ENCODE measurements at places on chromosomes 4 and X.

GRCh38 chr4:123444290-123444731 is 47.7 kb downstream of the SPRY1 start:
- DNase-seq = no peak

GRCh38 chr4:47432749-47433148 is 30.8 kb downstream of the COMMD8 start:
- DNase-seq = no peak

GRCh38 chr4:105509714-105510113 is 35.9 kb upstream of the PPA2 start:
- DNase-seq = no peak

- no peak for DNase-seq
These were observed 102.9 kb downstream of the TEX13A start for GRCh38 chrX:105117621-105118020.

DNA sequence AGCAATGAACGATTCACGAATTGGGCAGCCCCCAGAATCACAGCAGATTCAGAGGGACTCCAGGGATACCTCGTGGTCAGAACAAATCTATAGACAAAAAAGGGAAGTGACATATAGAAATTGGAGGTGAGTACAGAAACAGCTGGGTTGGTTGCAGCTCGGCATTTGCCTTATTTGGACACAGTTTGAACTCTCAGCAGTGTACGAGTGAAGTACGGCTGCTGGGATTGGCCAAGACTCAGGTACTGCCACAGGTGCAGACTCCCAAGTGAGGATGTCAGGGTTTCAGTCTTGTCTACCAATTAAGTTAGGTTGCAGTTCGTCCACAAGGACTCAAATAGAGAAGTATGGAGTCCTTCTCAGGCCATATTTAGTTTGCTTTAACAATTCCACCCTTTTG is 28.2 kb downstream of the HTT-AS start:
- peak; percentile 11 for DNase-seq

DNA sequence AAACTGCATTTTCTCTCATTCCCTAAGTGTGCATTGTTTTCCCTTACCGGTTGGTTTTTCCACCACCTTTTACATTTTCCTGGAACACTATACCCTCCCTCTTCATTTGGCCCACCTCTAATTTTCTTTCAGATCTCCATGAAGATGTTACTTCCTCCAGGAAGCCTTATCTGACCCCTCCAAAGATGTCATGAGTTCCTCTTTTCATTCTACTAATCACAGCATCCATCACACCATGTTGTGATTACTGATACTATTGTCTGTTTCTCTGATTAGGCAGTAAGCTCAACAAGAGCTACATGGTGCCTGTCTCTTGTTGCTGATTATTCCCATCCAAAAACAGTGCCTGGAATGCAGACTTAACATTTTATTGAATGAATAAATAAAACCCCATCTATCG is 2.9 kb upstream of the AFP start:
- DNase-seq = no peak

DNA sequence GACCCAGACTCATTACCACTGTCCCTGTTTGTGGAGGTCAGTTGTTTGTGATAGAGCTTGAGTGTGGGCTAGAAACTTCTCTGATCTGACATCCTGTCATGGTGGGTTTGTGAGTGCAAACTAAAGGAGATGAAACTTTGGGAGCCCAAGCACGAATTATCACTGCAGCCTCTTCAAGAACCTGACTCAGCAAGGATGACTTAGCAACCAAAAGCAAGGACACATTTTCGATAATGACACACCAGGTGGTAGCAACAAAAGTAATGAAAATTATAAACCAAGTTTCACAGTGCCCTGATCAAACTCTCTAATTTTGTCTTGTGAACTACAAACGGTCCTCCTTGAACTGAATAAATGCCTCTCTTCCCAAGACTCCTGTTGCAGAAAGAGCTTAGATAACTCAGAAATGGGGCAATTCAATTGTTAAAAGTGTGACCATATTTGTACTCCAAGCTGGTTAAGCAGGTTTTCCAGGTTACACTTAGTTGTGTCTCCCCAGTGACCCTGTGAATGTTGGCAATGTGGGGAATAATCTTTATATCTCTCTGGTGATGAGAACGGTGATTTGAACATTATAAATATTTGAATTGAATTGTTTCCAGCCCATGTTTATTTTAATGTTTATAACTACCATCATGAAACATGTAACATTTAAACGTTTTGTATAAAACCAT is 52.6 kb upstream of the ATP8A1 start:
- DNase-seq = no peak

DNA sequence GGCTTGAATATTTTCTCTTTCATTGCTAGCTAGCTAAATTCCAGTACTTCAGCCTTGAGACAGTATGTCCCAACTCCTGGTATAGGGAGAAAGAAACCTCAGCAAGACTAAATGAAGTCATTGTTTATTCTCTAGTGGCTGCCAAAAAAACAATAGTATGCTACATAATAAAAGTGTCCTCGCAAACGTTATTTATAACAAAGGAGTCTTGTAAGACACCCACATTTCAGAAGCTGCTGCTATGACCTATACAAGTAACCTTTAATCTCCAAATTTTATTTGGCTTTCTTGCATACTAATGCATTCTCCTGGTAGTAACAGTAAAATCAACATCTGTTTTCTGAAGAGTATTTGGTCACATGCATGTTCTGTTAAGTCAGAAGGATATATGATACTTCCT is 28.8 kb downstream of the NEK1 start:
- no peak for DNase-seq

- DNase-seq = no peak
These were observed 3.4 kb downstream of the MSX1 start for GRCh38 chr4:4862665-4863482.

DNA sequence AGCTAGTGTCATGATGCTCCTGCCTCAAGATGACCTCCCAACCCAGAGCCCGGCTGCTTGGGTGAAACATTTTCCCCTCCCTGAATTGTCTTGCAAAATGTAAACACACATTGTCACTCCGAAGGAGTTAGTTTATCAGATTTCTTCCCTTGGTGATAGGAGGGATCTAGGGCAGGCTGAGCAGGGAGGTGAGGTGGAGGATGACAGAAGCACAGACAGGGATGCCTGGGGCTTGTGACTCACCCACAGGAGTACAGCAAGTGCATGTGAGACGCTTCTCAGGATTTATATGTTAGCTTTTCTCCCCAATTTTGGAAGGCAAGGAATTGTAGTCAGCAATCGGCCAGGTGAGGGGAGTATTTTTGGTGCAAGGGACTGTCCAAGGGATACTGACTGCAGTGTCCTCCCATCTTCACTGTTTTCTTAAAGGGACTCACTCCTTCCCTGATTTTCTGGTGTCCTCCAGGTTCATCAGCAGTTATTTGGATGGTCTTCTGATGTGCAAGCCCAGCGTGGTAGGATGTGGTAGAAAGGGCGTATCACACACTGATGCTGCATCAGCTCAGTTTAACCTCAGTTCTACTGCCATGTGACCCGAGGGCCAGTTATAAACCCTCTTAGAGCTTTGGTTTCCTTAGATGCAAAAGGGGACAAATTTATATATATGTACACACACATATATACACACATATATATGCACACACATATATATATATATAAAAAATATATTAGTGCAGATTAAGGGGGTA is 46.2 kb upstream of the IGFBP7 start:
- no peak for DNase-seq

GRCh38 chr4:112206431-112206830 is 25.2 kb upstream of the AP1AR start:
- DNase-seq = no peak

- DNase-seq = no peak
These were observed 219.7 kb upstream of the TENM3 start for GRCh38 chr4:182023469-182023868.

DNA sequence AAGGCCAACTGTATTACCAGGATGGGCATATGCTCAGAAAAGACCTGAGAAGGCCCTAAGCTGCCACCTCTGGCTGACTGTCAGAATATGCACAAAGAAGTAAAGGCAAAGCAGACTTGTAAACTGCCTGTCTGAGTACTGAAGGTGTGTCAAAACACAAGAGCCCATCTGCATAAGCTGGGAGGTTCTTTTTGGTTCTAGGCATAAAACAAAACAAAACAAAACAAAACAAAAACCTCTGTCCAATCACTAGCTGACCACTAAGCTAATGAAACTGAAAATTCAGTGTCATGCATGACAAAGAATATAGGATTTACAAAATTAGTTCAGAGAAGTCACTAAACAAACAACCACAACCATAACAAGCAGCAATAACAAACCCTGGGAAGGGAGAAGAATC is 20.6 kb downstream of the SH3D19 start:
- DNase-seq = no peak

DNA sequence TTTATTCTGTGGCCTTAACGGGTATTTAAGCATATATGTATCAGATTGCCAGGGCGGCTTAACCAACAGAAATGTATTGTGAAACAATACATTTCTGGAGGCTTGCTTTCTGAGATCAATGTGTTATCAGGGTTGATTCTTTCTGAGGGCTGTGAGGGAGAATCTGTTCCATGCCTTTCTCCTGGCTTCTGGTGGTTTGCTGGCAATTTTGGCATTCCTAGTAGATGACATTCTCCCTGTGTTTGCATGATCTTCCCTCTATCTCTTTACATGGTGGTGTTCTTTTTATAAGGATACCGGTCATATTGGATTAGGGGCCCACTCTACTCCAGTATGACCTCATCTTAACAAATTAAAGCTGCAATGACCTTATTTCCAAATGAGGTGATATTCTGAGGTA is 16.9 kb upstream of the CEP135 start:
- DNase-seq = no peak

- DNase-seq = no peak
These were observed 20.0 kb upstream of the BMP2K start for GRCh38 chr4:78756137-78756536.

- DNase-seq = no peak
These were observed 308.2 kb downstream of the FRMPD4 start for GRCh38 chrX:12446342-12447075.

GRCh38 chr4:14178421-14178820 is 550.9 kb upstream of the BOD1L1 start:
- peak; percentile 3 for DNase-seq

- no peak for DNase-seq
These were observed 44.8 kb downstream of the HMGB2 start for GRCh38 chr4:173289353-173289727.

- DNase-seq = no peak
These were observed 154.4 kb downstream of the SHROOM3 start for GRCh38 chr4:76589402-76589801.

- peak; percentile 19 for DNase-seq
These were observed 153.5 kb downstream of the KCNIP4 start for GRCh38 chr4:21795091-21795490.

DNA sequence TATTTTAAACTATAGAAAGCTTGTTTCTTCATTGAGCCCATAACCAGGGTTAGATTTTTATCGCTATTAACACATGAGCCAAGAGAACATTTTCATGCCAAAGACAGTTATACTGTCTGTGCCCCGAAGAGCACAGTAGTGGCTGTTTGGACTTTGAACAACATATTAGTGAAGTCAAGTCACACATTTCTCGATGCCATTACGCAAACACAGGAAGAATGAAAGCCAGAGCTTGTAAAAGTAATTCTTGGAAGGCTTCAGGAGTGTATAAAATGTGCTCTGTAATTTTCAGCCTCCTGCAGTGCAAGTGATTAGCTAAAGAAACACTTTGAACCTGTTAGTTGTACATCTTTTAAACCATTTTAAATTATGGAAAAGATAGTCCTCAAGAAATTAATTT is 590.7 kb upstream of the PITX2 start:
- DNase-seq = no peak

GRCh38 chrX:15751155-15751819 is 13.2 kb downstream of the CA5B start:
- peak; percentile 88 for DNase-seq

GRCh38 chr4:20444599-20445337 is 193.1 kb downstream of the SLIT2 start:
- DNase-seq = no peak

GRCh38 chr4:786861-787300 is 39.0 kb downstream of the CPLX1 start:
- DNase-seq = no peak

- no peak for DNase-seq
These were observed 202.7 kb upstream of the ETNPPL start for GRCh38 chr4:108965472-108966076.

GRCh38 chr4:3213106-3213425 is 35.9 kb upstream of the MSANTD1 start:
- DNase-seq = no peak

DNA sequence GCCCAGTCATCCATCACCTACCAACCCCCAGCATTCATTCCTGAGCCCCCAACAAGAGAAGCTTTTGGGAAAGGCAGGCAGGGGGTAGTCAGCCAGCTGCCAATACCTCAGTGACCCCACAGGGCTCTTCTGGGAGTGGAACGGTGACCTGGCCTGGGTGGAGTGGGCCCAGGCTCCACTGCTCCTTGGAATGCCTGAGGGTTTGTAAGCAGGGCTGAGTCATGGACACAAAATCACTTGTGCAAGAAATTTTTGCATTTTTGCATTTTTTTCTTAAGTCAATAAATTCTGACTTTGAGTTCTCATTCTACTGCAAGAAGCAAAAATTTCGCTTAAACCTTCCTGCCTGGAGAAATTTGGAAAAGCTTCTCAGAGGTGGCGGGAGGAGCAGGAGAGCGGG is 18.5 kb downstream of the SORCS2 start:
- no peak for DNase-seq

- no peak for DNase-seq
These were observed 32.2 kb upstream of the SLIT2 start for GRCh38 chr4:20219521-20219920.

DNA sequence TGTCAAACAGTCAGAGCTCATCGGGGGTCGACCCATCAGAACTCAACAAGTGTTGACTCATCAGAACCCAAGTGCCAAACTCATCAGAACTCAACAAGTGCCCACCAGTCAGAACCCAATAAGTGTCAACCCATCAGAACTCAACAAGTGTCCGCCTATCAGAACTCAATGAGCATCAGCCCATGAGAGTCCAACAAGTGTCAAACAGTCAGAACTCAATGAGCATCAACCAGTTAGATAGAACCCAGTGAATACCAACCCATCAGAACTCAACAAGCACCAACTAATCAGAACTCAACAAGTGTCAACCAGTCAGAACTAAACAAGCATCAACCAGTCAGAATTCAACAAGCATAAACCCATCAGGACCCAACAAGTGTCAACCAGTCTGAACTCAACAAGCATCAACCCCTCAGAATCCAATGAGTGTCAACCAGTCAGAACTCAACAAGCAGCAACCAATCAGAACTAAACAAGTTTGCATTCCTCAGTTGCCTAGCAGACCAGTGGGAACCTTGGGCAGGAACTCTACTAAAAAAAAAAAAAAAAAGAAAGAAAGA is 115.3 kb downstream of the PRKX start:
- DNase-seq = no peak

- DNase-seq = no peak
These were observed 33.1 kb downstream of the LNX1 start for GRCh38 chr4:53558065-53558801.

DNA sequence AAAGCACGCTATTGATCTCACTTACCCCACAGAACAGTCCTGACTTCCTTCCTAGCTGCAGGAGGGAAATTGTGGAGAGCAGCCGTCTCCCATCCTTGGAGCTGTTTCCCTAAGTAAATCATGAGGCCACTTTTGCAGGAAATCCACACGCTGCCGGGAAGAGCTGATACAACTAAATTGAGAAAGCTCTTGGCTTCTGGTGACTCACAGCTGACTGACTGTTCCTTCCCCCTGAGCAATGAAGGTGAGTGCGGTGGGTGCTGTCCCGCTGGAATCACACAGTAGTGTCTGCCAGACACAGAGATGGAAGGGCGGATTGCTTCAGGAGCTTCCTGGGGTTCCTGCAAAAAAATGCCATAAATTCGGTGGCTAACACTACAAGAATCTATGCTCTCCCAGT is 268.9 kb downstream of the ASMT start:
- DNase-seq = no peak
